ENCODE measurements at places on chromosomes 2 and 18.

DNA sequence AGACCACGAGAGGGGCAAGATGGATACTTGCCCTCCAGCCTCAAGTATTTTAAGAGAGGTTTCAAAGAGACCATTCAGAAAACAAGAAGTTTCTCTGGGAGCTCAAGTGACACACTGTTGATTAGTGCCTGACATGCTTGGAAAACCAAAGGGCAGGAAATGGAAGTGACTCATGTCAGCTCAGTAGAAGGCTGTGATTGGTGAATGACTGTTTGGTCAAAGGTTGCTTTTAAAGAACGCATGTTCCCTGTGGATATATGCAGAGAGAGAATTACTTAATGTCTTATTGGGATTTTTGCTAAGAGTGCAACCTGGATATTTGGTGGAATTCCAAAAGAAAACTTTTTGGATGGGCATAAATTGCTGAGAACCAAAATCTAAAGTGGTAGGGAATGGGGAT lies 549.9 kb downstream of the XIRP2 start:
- DNase-seq: no peak

DNA sequence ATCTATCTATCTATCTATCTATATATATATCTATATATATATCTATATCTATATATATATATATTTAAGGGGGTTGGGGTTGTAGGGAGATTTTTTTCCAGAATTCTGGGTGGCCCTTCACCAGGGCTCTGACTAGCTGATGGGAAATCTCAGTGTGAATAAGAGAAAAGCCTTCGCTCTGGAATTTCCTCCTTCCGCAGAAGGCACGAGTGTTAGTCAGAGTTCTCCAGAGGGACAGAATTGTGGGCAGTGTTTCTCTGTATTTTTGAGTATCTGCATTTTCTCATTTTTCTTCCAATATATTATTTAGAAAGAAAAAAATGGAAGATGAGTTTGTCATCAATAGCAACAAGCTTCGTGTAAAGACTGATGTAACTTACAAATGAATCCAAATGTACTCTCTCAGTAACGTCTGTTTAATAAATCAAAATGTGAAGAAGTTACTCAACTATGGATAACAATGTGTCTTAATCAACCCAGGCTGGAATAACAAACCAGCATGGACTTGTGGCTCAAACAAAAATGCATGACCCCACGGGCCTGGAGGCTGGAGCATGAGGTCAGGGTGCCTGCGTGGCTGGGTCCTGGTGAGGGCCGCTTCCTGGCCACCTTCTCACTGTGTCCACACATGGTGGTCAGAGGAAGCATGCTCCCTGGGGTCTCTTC lies 10.6 kb upstream of the SNTG2 start:
- DNase-seq: no peak

GRCh38 chr18:70659036-70659925 lies 370.4 kb downstream of the SOCS6 start:
- no peak for DNase-seq

DNA sequence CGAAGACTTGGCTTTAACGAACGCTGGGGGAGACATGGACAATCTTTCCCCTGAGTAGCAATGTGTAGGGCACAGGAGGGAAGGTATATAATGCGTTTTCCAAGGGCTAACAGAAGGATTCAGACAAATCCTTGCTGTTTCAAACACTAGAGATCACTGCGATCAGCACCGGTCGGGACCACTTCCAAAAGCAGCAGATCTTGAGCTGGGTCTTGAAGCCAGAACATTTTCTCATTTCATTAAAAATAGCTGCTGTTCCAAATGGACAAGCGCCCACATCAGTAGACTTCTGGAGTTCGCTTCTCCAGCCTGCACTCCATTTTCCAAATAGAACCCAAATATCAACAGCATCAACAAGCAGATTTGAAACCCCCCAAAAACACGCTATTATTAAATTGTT lies 65.1 kb upstream of the MAPRE2 start:
- no peak for DNase-seq

DNA sequence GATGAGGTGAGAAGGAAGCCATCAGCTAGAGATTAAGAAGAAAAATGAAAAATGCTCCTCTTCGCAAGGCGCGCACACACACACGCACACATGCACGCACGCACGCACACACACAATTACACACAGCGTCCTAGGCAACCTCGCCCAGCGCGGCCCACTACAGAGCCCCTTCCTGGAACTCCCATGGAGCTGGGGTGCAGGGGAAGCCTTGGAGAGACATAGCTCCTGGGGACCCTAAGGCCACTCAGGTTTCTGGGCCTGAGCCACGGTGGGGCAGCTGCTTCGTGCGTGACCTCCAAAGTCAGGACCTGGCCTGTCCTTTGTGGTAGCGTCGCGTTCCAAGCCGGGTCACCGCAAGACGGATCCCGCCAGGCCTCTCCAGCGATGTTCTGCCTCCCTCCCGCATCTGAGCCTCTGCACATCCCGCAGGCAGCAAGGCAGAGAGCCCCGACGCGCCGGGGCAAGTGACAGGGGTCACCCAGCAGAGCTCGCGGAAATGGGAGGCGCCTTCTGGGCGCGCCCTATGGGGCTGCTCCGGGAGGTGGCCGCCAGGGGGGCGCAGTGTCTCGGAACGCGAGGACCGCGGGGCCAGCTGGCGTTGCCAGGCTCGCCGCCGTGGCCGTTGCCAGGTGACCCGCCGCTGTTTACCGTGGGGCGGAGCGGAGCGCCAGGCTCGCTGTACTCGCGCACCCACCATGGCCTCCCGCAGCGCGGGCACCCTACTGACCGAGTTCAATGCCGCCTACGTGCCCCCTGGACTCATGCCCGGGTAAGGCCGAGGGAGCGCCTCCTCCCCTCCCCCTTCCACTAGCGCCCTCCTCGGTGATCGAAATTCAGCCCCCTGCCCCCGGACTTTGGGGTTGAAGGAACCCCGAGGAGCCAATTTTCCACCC lies 79.0 kb downstream of the CIB4 start:
- peak; percentile 79 for DNase-seq

DNA sequence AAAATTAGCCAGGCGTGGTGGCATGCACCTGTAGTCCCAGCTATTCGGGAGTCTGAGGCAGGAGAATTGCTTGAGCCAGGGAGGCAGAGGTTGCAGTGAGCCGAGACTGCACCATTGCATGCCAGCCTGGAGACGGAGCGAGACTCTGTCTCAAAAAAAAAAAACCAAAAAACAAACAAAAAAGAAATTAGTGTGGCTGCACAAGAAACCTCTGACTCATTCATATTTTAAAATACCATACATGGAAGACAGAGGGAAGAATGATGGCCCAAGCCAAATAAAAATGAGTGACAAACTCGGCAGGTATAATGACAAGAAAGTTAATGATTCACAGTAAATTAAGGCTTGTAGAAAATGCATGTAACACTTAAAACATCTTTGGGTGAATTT lies 875.8 kb downstream of the EPHA4 start:
- no peak for DNase-seq

GRCh38 chr2:186456941-186457340 lies 29.1 kb upstream of the ZC3H15 start:
- no peak for DNase-seq

DNA sequence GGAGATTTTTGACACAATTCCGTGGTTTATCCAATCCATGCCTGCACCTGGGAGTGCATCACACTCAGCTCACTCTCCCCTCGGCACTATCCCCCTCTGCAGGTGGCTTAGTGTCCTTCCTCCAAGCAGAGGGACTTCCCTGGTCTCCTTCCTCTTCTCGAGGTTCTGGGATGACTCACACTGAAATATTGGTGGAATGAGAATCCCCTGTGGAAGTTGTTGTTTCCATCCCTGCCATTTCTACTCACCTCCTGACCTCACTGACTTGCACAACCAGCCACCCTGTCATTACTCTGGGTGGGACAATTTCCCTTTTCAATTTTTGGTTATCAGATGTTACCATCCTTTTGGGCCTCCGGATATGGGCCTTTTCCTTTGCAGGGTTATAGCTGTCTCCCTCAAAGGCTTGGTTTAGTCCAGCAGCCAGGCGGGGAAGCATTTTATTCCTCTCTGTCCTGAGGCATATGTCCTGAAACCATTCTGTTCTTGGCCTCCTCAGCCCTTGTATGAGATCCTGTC lies 59.9 kb downstream of the PTPRM start:
- no peak for DNase-seq

- no peak for DNase-seq
Measured at GRCh38 chr18:75438891-75439290, 11.4 kb upstream of the SMIM21 start.

DNA sequence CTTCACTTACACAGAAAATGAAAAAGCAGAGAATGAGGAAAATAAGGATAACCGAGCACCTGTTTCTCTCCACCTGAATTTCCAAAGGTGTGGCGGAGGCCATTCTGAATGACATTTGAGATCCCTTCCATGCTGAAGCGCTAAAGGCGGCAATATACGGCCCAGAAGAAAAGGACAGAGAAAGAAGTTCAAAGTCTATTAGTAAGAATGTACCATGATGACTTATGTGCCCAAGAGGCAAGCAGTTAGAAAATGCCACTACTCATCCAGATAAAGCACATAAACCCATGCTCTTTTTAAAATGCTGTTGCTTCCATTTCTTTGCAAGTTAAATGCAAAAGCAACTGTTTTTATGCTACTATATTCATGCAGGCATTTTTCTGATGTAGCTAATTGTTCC lies 37.2 kb downstream of the FEZ2 start:
- no peak for DNase-seq

DNA sequence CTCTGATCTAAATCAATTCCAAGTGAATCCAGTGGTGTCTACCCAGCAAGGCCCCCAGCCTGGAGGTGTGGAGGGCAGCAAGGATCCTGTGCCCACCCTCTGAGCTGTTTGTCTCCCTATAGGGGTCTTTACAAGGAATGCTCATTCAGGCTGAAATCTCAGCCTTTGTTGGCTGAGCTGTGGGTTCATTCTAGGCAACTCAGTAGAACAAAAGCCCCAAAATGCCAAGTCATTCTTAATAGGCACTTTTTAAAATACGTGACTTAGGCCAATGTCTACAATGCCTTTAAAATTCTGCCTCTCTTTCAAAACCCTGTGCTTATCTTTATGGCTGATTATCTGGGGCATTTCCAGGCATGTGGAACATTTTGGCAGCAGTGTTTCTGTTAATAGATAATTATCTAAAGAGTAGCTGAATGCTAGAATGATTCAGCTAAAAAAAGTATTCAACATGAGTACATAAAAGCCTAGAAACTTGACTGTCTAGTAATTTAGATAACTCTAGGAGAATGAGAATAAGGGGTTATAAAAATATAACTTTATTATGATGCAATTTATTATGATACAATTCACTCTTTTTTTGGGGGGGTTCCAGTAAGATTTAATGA lies 7.4 kb downstream of the UGT1A6 start:
- DNase-seq: no peak

DNA sequence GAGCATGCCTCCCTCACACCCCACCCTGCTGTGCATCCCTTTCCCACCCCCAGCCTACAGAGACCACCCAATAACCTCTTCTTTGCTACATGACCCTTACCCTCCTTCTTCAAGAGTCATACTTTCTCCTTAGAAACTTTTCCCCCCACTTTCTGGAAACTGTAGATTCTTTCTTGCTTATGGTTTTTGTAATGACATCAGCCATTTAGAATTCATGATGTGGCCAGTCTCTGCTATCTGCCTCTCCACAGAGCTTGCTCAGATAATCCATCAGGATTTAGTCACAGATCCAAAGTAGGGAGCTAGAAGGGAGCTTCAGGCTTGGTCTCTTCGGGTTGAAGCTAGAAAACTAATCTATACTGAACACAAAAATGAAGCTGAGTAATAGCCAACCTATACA lies 36.5 kb downstream of the GALM start:
- DNase-seq: no peak

DNA sequence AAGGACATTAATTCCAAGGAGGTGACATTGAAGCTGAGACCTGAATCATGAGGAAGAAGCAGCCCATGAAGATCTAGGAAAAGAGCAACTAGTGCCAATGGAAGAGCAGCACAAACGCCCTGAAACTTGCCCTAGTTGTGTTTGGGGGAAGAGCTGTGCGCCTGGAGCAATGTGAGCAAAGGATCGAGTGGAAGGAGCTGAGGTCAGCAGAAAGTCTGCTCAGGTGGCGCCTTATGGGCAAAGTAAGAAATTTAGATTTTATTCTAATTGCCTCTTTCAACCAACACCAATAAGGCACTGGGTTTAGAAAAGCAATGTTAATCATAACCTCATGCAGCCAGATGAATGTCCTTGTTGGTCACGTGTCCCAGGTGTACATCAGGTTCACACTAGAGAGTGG lies 226.0 kb upstream of the THSD7B start:
- no peak for DNase-seq
